DND-41 (cell line): ENCODE measurements at places on chromosomes 7 and 10.
A peak's percentile ranks its signal among the peaks of the same experiment; 100 is the strongest.

GRCh38 chr10:97407211-97407951 lies 6.2 kb upstream of the RRP12 start:
- DNase-seq: peak; percentile 56

DNA sequence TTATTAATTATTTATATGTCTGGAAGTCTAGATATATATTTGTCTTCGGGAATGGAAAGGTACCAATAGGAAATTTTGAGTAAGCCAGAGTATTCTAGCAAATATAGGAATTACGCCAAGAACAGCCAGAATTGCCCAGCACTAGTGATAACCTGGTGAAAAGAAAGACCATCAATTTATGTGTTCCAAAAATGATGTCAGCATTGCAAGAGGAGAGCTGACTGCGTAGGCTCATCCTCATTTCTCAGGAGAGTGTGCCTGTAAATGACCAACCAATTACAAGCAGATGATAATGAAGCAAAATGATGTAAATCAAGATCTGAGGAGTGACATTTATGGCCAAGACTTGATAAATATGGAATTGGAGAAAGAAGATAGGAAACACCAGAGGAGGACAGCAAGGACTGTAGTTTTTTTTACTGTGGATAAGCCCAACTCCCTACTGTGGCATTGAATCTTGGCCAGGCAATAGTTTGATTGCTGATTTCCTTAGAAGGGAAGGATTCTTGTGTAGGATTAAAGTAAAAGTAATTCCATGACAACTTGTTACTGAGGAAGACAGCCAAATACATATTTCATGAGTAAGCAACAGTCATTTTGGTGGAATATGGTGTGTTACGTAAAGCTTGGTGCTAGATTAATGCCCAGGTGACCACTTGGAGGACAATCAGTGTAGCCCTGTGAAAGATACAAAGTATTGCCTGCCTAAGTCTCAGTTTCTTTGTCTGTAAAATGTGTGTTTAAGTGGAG lies 590.8 kb downstream of the AUTS2 start:
- no peak for DNase-seq

DNA sequence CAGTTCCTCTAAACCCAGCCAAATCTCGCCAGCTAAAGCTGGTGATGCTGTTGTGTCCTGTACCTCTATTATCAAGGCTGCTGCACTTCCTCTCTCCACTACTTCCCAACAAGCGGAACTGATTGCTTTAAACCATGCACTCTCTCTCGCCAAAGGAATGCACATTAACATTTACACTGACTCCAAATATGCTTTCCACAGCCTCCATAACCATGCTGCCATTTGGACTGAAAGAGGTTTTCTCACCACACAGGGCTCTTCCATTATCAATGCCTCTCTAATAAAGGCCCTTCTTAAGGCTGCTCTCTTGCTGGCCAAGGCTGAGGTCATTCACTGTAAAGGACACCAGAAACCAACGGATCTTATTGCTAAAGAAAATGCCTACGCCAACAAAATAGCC lies 11.4 kb upstream of the LRRC61 start:
- DNase-seq: no peak

DNA sequence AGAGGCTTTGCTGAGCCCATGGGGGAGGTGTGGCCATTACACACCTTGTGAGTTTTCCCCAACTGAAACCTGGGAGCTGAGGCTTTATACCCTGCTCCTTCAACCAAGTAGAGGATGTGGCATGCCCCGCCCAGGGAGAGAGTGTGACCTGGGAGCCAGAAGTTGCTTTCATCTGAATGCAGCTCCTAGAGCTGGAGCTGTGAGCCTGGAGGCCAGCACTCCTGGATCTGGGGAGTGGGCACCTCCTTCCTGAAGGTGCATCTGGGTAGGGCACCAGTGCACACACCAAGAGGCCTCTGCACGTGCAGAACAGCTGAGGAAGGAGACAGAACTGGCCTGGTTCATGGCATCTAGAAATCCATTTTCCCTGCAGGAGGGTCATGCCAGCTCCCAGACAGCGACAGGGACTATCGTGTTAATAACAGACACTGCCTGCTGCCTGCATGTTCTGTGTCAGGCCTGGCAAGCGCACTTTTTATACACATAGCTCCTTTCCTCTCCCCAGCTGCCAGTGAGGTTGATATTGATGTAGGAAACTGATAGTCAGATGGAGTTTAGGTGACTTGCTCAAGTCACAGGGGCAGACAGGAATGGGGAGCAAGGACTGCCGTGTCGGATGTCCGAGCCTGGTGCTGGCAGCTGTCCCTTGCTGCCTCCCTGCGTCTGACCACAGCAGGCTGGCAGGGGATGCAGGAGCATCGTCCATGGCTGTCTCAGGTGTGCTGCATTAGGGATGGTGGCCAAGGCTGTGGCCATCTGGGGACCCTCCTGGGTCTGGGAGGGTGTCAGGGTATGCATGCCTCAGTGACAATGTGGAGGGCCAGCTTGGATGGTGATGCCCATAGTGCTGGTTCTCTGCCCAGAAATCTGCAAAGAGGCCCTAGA lies 189.9 kb upstream of the CXCL12 start:
- no peak for DNase-seq

DNA sequence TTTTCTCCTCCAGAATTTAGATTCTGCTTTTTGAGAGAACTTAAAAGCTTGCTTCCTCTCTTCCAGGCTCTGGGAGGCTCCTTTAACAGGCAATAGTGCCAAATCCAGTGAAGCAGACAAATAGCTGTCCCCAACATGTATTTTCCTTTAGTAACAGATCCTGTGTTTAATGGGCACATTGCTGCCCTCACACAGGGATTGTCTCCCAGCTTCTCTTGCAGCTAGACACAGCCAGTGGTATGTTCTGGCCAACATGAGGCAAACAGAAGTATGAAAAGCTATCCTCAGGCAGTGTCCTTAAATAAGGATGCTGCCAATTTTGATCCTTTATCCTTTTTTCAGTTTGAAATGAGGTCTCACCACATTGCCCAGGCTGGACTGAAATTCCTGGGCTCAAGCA lies 38.2 kb downstream of the MALSU1 start:
- DNase-seq: no peak

DNA sequence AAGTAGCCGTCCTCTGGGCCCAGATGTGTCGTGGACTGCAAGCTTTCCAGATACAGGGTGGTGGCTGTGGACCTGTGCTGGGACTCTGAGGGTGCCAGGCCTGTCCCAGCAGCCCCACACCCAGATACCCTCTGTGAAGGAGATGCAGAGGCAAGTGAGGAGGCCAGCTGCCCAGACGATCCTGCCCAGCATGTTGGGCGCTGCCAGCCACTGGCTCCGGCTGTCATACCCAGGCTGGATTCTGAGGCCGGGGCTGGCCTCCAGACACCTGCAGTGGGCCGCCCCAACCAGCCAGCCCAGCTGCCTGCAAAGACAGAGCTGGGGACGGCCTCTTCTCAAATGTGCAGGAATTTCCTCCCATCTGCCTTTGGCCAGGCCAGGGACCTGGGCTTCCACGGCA lies 39.1 kb upstream of the EBF3 start:
- DNase-seq: no peak

GRCh38 chr7:36978461-36978860 lies 254.2 kb upstream of the AOAH start:
- no peak for DNase-seq

GRCh38 chr10:131010965-131011575 lies 300.5 kb downstream of the TCERG1L start:
- no peak for DNase-seq

DNA sequence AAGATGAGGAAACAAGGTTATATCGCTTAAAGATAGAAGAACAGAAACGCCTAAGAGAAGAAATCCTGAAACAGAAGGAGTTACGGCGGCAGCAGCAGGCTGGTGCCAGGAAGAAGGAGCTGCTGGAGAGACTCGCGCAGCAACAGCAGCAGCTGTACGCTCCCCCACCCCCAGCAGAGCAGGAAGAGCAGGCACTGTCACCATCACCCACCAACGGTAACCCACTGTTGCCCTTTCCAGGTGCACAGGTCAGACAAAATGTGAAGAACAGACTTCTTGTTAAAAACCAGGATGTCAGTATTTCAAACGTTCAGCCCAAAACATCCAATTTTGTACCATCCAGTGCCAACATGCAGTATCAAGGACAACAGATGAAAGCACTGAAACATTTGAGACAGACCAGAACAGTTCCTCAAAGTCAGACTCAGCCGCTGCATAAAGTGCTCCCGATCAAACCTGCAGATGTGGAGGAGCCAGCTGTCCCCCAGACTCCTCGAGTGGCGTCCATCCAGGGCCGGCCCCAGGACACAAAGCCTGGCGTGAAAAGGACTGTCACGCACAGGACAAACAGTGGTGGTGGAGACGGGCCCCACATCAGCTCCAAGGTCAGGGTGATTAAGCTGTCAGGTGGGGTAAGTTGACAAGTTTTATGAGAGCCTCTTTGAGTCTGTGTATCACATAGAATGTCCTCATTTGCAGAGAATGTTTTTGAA lies 67.1 kb downstream of the SHH start:
- DNase-seq: peak; percentile 79

DNA sequence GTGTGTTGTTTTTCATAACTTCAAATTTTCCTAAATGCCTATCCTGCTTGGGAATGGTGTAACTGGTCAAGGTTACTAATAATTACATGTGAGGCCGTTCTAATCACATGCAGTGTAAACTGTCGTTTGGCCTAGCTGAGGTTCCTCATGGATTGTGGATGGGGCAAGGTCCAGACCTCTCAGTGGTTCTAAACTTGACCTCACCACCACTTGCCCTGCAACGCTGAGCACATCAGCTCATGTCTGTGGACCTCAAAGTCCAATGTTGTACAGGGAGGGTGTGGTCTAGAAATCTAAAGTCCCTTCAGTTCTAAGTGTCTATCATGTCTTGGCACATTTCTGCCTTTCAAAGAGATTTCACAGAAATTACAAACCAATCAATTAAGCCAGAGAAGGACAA lies 15.6 kb downstream of the RBP3 start:
- no peak for DNase-seq

DNA sequence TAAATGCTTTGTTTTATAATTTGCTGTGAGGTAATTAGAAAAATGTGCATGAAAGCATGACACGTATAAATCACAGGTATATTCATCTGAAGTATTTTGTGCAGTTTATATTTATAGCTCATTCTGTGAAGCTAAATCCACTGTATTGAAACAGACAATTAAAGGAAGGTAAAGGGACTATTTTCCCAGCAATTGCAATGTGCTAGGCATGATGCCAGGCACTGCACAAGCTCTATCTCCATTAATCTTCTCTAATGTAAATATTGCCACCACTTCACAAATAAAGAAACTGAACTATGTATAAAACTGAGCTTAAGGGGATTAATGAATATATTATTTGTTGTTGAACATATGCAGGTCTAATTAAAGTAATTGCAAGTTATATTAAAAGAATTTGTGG lies 1012.5 kb downstream of the NRG3 start:
- DNase-seq: no peak

- DNase-seq: no peak
Observed at GRCh38 chr10:89706011-89706410, 4.6 kb downstream of the KIF20B start.

DNA sequence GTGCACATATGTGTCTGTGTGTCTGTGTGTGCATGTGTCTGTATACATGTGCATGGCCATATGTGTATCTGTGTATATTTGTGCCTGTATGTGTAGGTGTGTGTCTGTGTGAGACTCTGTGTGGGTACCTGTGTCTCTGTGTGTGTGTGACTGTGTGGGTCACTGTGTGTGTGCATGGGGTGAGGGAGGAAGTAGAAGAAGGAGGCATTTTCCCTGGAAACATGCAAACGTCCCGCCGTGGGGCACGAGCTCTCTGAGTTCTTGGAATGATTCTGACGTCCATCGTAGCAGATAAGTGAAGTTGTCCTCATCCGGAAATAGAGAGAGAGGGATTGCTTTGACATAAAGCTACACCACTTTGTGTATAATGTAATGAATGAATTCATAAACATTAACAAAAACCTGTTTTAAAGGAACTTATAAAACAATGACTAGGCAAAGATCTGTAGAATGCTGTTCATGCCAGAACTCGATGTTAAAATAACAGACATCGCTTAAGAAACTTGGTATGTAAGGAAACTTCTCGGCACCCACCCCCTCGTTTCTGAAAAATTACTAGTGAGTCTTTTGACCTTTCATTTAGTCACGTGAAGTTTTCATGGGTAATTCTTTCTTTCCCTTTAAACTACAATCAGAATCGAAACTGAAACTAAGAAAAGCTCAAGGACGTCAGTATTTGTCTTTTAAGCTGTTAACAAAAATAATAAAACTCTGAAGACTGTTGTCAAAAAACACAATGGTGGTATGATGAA lies 43.6 kb upstream of the KLF6 start:
- peak; percentile 40 for DNase-seq
